ENCODE measurements at places on chromosomes 5 and 9.
A peak's percentile ranks its signal among the peaks of the same experiment; 100 is the strongest.

GRCh38 chr5:150020249-150020648 lies 19.7 kb downstream of the HMGXB3 start:
- no peak for DNase-seq

GRCh38 chr5:141402553-141403243 lies at the start of gene PCDHGA9:
TSS of gene PCDHGA9 (plus strand) at chr5:141402778. CDS start at chr5:141402953, 175 bp downstream.
- no peak for DNase-seq

- DNase-seq: no peak
These were observed 141.9 kb upstream of the EFNA5 start for GRCh38 chr5:107812570-107813141.

GRCh38 chr9:79384501-79384900 lies 187.3 kb upstream of the TLE4 start:
- DNase-seq: no peak

DNA sequence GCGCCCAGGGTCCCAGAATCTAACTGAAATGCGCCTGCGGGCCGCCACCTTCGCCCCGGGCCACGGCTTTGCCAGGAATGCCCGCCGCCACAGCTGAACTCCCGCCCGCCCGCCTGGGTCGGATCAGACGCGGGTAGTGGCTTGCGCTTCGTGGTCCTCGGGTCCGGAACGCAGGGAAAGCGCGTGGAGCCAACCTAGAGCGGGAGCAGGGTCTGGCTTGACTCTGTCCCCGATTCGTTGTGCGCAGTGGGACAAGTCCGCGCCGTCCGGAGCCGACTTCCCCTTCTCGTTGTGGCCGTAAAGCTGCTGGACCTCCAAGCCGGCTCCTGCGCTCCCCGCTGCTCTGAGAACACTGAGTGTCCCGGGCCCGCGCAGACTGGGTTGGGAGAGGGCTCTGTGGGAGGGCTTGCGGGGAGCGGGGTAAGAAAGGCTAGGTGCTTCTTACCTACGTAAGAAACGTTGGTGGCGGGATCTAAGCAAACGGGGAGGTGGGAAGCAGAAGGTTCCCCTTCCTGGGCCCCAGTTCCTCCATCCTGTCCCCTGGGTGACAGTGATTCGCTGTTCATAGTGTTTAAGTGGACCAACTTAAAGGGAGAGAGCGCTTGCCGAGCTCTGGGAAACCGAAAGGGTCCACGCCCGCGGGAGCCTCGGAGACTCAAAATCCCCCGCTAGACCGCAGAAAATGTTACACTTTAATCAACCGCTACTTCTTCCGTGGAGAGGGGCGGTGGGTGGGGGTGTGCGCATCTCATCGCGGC lies 4.4 kb upstream of the FOXE1 start:
- peak; percentile 28 for DNase-seq

All from activated CD4-positive, alpha-beta T cell treated with anti-CD3 and anti-CD28 coated beads, Interleukin-2, amount 50 U/mL, for 4 hours (primary cell).